Endodermal cell (in vitro differentiated cells): ENCODE measurements at places on chromosomes 5 and 9. TPM values are rescaled to one million over a fixed set of nuclear protein-coding genes. Genes with fewer than 3 reads are reported as not detected.

- no peak overlapping the region for H3K27ac ChIP-seq
- H3K4me1 ChIP-seq, result no peaks in the 10 kb centered on the region
- no peak overlapping the region for H3K4me3 ChIP-seq
- H3K36me3 ChIP-seq, result no peaks in the 10 kb centered on the region
Measured at GRCh38 chr5:32526810-32527209, 58.5 kb upstream of the SUB1 start.

DNA sequence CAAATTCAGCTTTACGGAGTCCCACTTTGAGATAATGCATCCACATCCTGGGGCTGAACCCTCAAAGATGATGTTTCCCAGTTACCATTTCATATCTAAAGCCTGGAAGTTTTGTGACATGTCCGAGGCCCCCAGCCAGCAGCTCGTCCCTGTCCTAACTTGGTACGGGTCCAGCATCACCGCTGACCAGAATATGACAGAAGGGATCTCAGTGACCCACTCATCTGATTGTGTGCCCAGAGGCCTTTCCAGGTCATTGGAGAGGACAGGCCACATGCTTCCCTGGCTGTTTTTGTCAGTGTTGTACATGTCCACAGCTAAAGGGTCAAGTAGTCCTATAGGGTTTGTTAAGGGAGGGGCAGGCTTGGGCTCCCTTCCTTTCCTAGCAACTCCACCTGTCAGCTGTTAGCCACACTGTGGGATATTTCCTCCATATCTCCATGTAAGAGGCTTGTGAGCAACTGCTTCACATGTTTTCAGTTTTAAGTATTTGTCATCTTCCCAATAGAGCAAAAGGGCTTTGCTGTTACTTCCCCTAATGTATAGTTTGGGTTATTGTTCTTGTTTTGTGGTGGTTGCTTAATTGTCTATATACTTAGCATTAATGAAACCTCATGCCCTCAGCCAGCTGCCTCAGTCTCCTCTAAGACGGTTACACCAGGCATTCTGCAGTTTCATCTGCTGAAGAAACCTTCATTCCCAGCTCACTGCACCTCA, 33.4 kb downstream of the SECISBP2 start:
- no peaks in the 10 kb centered on the region for H3K4me1 ChIP-seq
- no peaks in the 10 kb centered on the region for H3K27me3 ChIP-seq
- H3K4me3 ChIP-seq, result no peak overlapping the region

- no peak for DNase-seq
- no peak overlapping the region for H3K4me3 ChIP-seq
Measured at GRCh38 chr9:25282946-25283345, 395.3 kb downstream of the TUSC1 start.

- H3K27ac ChIP-seq, result no peak overlapping the region
- DNase-seq, result no peak
- no peak overlapping the region for H3K4me3 ChIP-seq
- peaks cover 43% of the 10 kb centered on the region for H3K36me3 ChIP-seq
- H3K4me1 ChIP-seq, result peaks cover 12% of the 10 kb centered on the region
- H3K27me3 ChIP-seq, result no peaks in the 10 kb centered on the region
Measured at GRCh38 chr9:95082401-95083084, 235.0 kb downstream of the FANCC start.

- H3K27ac ChIP-seq, result no peak overlapping the region
- no peaks in the 10 kb centered on the region for H3K36me3 ChIP-seq
- no peaks in the 10 kb centered on the region for H3K27me3 ChIP-seq
- DNase-seq, result no peak
- H3K4me1 ChIP-seq, result peaks cover 2% of the 10 kb centered on the region
- H3K4me3 ChIP-seq, result peak overlapping the region; percentile 100
Measured at GRCh38 chr5:138033907-138034306, 1.0 kb upstream of the FAM13B start.

DNA sequence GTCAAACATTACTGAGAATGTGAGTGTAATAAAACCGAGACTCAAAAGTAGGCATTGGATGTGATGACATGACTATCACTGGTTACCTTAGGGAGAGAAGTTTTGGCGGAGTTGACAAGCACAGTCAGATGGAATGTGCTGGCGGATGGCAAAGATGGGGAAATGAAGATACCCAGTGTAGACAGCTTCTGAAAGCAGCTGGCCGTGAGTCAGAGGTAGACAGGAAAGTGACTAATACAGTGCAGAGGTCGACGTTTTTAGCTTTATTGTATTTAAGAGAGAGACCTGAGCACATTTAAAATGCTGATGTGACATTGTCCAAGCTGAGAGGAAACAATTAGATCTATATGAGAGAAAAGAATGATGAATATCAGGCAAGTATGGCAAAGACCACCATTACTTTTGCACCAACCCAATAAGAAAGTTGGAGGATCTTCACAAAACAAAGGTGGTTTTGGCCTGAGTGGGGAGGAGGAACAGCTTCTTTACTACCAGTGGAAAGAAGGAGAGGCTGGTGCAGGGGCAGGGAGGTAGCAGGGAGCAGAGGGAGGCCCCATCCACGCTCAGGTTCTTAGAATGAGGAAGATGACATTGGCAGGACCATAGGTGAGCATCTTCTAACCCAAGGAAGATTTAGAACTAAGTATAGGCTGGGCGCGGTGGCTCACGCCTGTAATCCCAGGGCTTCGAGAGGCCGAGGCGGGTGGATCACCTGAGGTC, 36.7 kb upstream of the KCNIP1 start:
- H3K27ac ChIP-seq, result no peak overlapping the region
- no peak for DNase-seq
- peaks cover 36% of the 10 kb centered on the region for H3K27me3 ChIP-seq
- no peaks in the 10 kb centered on the region for H3K4me1 ChIP-seq
- no peaks in the 10 kb centered on the region for H3K36me3 ChIP-seq

DNA sequence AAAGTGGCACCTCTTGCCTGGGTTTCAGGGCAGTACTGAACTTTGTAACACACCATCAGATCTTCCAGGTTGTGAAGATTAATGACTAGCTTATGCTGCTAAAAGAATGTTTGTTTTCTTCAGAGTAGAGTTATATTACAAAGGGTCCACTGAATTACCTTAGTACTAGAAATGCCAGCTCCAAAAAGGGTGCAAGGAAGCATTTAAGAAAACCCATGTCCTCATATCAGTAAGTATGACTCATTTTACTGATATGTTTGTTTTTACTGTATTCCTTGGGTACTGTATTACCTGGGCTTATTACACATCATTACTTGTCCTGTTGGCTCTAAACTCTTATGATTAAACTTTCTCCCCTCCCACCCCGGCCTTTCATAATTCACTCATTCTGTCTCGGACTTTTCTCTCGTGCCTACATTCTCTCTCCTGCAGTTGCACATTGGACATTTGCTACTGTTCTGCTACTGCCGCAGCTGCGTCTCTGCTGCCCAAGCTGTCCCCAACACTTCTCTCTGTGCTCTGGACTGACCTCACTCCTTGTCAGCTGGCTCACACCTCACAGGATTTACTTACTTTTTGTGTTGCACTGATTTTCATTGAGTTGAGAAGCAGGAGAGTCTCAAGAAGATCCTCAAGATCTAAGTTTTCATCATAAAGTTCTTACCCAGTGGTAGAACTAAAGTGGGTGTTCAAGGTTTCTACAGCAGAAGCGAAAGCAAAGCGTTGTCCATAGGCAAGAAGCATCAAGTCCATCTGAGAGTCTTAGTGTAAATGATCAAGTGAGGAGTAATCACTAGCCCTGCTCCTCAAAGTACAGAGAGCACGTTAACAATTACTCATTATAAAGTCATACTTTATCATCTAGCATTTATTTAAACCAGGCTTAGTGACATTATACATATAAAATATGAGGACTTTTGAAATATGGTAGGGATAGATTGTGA, 53.2 kb upstream of the C9orf72 start:
- no peak overlapping the region for H3K4me3 ChIP-seq
- H3K4me1 ChIP-seq, result no peaks in the 10 kb centered on the region
- DNase-seq, result no peak
- H3K27ac ChIP-seq, result no peak overlapping the region

- H3K4me1 ChIP-seq, result no peaks in the 10 kb centered on the region
- DNase-seq, result no peak
- H3K27ac ChIP-seq, result no peak overlapping the region
- H3K4me3 ChIP-seq, result no peak overlapping the region
Measured at GRCh38 chr5:171581781-171582180, 162.3 kb downstream of the FGF18 start.

- H3K36me3 ChIP-seq, result no peaks in the 10 kb centered on the region
- no peaks in the 10 kb centered on the region for H3K4me1 ChIP-seq
- H3K27me3 ChIP-seq, result peaks cover 13% of the 10 kb centered on the region
- DNase-seq, result no peak
- H3K27ac ChIP-seq, result no peak overlapping the region
Measured at GRCh38 chr9:109755040-109755439, 25.0 kb upstream of the PALM2AKAP2 start.

DNA sequence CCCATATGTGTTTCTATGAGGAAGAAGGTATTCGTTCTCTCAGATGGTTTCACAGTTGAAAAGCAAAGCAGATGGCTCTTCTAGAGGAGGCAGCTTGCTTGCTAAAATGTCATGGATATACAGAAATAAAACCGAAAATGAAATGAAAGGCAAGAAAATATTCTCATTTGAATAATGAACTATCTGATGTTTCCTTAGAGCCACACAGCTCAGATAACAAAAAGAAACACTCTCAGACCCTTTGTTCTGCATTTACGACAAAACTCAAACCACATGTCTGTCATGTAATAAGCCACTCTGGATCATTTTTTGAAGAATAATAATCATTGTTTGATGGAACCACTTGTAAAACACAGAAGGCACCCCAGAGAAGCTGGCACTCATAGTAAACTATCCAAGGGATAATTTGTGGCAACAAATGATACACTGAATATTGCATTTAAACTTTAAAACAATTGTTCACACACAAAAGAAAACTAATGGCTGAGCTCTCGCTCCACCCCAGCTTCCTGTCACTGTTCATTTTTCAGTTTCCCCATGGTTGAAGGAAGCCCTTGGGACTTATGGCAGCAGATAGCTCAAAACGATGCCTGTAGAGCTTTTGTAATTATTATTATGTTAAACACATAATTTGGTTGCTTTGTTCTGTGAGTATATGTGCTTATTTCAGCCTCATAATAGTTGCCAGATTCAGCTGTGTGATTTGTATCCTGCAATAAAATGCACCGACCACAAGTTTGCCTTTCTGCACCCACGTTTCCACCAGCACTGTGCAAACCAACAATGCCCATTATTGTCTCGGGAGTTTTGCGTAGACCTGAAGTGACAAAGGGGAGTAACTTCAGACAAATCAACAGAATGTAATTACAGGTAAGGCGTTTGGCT, 256.0 kb downstream of the TMEM167A start:
- H3K4me3 ChIP-seq, result peak overlapping the region; percentile 3
- H3K4me1 ChIP-seq, result peaks cover 9% of the 10 kb centered on the region
- H3K36me3 ChIP-seq, result no peaks in the 10 kb centered on the region
- no peak for DNase-seq

DNA sequence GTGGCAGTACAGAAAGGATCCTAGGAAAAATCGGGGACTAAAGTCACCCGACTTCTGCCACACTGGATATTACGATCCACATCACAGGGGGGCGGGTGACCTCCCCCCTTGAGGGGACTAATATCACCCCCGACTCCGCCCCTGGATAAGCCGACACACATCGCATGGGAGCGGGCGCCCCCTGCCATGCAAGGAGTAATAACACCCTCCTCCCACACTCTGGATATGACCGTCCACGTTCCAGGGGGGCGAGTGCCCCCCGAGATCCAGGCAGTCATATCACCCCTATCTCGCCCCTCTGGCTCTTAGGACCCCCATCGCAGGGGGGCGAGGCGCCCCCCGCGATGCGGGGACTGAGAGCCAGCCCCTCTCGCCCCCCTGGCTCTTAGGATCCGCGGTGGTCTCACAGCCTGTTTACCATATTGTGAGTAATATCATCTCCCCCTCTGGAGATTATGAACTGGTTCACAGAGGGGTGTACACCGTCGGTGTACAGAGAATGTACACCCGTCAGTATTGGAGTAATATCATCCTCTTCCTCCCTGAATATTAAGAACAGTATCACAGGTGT, 423.0 kb downstream of the DIRAS2 start:
- peak overlapping the region; percentile 77 for H3K4me3 ChIP-seq
- no peak overlapping the region for H3K27ac ChIP-seq
- peak; percentile 80 for DNase-seq
- no peaks in the 10 kb centered on the region for H3K4me1 ChIP-seq
- H3K27me3 ChIP-seq, result no peaks in the 10 kb centered on the region

GRCh38 chr5:32190095-32190494, 16.0 kb upstream of the GOLPH3 start:
- no peak overlapping the region for H3K4me3 ChIP-seq
- no peaks in the 10 kb centered on the region for H3K4me1 ChIP-seq
- DNase-seq, result no peak
- no peak overlapping the region for H3K27ac ChIP-seq
- no peaks in the 10 kb centered on the region for H3K36me3 ChIP-seq

- DNase-seq, result peak; percentile 76
- peaks cover 19% of the 10 kb centered on the region for H3K4me1 ChIP-seq
- no peaks in the 10 kb centered on the region for H3K27me3 ChIP-seq
- H3K4me3 ChIP-seq, result no peak overlapping the region
- no peak overlapping the region for H3K27ac ChIP-seq
- H3K36me3 ChIP-seq, result no peaks in the 10 kb centered on the region
Measured at GRCh38 chr9:90890146-90890810, 88.7 kb downstream of the SYK start.

DNA sequence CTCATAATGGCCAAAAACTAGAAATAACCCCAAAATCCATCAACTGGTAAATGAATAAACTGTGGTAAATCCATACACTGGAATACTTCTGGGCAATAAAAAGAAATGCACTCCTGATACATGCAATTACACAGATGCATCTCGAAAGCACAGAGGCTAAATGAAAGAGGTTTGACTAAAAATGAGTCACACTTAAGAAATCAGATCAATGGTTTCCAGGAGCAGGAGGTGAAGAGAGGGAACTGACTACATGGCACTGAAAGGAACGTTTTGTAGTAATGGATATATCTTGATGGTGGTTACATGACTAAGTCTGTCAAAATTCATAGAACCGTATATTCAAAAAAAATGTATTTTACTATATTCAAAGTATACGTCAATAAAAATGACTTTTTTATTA, 42.4 kb downstream of the STRBP start:
- no peaks in the 10 kb centered on the region for H3K36me3 ChIP-seq
- no peaks in the 10 kb centered on the region for H3K4me1 ChIP-seq
- no peaks in the 10 kb centered on the region for H3K27me3 ChIP-seq
- no peak overlapping the region for H3K27ac ChIP-seq
- DNase-seq, result no peak

Gene CORO2A
- 21.0 to 26.3 TPM (median 21.1 TPM) in 3 replicates for total RNA-seq

Gene PCDHGA10
- 3.2 to 4.5 TPM (median 3.9 TPM) in 3 replicates for total RNA-seq

Gene TENT4A
- total RNA-seq, result 25.5 TPM in 2 replicates

Gene PCDHB10
- 2.9 and 3.0 TPM in 2 replicates for total RNA-seq

Gene RC3H2
- 55.4 to 60.1 TPM (median 56.5 TPM) in 3 replicates for total RNA-seq

Gene FYB1
- total RNA-seq, result not detected in 2 replicates

Gene CER1
- total RNA-seq, result 694 to 6,466 TPM (median 767 TPM) in 3 replicates

Gene ZNF79
- 8.7 and 9.1 TPM in 2 replicates for total RNA-seq
